ENCODE measurements at places on chromosomes 2 and 18.

GRCh38 chr2:205465791-205466190 lies 216.5 kb upstream of the NRP2 start:
- DNase-seq, result no peak

DNA sequence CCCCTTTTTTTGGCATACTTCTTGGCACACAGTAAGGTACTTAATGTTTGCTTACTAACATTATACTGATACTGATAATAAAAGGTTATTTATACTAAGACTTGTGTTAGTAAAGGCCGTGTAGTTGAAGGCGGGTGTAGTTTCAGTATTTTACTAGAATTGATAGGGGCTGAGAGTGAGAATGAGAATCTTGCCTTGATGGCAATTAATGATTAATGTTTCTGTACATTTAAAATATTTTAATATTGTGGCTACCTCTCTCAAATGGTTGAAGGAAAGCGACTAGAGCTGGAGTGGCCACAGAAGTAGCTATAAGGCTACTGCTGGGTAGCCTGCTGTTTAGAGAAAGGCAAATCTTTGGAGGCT lies 29.3 kb downstream of the PELI1 start:
- no peak for DNase-seq

DNA sequence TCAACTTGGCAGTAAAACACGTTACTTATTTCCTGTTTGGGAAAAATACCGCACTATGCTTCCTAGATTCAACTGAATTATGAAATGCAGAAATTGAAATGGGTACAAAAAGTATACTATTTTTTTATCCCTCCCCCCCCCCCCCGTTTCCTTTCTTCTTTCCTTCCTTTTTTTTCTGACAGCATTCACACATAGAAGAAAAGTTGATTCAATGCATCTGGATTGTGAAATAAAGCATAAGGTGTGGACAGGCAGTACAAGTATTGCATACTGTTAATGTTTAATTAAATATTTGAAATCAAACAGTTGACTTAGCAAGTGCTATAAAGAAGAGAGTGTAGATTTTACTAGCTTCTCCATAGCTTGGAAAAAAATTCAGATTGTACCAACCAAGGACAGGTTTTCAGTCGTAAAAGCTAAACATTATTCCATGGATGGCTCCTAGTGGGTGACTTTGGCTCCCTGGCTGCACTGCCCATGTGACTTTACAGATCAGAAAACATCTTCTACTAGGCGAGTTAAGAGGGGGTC lies 21.6 kb upstream of the AGFG1 start:
- DNase-seq, result no peak

- DNase-seq, result no peak
These were observed 367.0 kb upstream of the RAB12 start for GRCh38 chr18:8242151-8242696.

DNA sequence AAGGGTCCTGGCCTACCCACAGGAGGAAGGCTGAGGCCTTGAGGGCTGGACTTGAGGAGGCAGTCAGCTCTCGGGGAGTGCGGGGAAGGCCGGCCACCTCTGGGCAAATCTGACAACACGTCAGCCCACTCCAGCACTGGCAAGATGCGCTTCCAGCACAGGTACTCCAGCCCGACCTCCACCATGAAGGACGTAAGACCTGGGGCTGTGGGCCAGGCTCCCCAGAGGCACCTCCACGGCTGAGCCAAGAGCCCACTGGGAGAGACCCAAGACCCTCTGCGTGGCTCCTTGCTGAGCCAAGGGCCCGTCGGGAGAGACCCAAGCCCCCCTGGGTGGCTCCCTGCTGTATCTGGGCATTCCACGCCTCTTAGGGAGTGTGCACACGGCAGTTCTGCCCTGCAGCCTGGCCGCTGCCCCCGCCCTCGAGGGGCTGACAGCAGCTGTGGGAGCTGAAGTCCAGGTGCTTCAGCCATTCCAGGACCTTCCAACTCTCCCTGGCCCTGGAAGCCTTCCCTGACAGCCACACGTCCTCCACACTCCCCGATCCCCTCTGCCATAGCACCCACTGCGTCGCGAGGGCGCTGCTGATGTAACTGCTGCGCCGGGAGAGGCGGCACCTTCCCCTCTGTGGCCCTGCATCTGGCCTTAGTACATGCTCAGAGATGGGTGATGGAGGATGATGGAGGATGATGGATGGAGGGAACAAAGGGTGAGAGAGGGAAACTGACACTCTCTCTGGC lies 50.2 kb downstream of the BIN1 start:
- no peak for DNase-seq

- DNase-seq, result no peak
These were observed 3.6 kb downstream of the ITM2C start for GRCh38 chr2:230868161-230868946.

DNA sequence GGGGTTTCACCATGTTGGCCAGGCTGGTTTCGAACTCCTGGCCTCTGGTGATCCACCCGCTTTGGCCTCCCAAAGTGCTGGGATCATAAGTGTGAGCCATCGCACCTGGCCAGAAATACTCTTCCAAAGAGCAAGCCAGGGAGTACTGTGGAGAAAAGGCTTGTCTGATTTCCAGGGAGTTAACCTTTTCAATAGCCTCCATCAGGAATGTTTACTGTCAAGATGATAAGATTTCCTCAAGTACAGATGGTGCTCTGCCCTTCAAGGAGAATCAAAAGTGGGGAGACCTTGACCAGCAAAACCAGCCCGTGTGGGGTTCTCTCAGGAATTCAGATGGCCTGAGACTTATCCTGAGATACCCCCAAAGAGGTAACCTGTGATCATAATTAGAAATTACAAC lies 237.2 kb downstream of the PRKCE start:
- no peak for DNase-seq

DNA sequence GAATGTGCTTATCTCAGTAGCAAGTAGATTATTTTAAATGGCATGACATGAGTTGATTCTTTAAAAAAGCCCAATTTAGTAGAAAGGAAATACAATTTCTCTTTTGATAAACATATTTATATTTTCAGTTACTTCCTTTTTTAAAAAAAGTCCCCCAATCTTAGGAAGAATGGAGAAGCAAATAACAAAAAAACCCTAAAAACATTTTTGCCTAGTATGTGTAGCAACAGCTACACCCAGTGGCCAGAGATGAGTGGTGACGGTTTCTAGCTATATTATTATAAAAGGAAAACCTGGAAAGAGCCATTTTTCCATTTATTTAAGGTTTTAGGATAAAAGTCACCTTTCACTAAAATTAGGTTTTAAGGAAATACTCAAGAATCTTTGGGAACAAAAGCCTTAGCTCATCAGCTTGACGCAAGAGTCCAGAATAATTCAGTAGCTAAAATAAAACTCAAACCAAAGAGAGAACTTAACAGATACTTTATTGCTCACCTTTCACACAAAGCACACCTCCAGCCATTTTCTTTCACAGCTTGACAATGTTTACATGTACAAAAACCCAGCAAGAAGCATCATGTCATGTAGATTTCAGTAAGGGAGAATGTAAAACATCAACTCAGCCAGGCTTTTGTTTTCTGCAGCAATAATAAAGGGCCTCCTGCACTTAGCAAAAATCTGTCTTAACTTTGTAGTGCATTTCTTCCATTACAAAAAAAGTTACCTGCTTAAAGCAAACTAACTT lies 15.7 kb downstream of the FAM98A start:
- no peak for DNase-seq

DNA sequence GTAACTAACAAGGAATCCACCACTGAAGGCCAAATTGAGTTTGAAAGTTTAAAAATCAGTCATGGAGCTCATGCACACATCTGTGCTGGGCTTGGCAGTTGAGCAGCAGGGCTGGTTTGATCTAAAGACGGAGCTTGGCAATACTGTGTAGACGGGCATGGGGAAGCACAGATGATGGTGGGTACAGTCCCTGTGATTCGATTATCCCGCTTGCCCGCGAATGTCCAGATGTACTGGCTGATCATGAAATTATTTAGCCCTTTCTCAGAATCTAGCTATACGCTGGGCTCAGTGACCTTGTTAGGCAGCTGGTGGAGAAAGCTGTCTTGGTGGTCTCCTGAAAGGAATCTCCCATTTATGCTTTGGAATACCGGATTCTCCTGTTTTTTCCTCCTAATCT lies 74.8 kb upstream of the SOX11 start:
- no peak for DNase-seq

DNA sequence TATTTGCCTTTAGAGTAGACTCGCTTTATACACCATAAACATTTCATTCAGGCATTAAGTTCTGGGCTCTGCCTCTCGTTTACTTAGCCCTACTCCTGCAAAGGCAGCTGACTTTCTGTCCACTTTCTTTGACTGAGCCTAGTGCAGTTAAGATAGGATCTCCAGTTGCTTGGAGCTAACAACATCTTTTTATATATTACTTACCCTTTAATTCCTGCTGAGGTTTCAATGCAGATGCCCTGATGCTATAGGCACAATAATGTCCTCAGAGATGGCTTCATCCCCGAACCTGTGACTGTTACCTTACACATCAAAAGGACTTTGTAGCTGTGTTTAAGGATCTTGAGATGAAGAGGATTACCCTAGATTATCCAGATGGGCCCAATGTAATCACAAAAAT lies 505.8 kb upstream of the TNP1 start:
- no peak for DNase-seq

DNA sequence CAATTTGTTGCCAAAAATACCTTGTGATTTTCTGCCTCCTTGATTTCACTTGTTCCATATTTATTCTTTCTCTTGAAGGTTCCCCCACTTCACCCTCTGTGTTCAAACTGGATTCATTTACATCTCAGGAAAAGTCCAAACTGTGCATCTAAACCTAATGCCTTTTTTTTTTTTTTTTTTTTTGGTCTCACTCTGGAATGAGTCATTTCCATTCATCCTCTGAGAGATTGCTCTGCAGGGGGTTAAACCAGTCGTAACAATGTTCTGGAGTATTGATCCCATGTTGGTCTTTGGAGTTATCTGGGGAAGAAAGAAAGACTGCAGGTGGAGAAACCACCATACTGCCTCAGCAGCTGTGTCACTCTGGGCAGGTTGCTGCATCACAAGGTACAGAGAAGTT lies 119.7 kb downstream of the TACR1 start:
- DNase-seq, result no peak

DNA sequence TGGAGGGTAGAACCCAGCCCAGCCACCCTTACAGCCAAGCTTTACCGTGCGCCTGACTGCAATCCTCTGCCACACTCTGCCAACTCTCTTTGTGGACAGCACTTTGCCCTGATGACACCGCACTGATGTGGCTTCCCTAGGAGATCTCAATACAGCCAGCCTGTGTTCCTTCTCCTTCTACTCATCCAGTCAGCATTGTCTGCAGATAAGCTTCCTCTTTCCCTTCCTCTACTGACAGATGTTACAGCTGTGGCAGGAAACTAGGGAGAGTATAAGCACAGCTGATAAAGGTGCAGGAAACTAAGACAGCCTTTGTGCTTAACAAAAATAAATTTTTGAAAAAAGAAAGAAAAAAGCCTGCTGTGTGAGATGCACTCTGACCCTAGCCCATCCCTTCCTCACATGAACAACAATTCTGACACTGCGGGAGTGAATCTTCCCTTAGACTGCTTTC lies 25.0 kb downstream of the CEP68 start:
- DNase-seq, result no peak

GRCh38 chr2:160394153-160394552 lies 99.5 kb downstream of the RBMS1 start:
- DNase-seq, result peak; percentile 43

GRCh38 chr2:110969696-110970095 lies 151.0 kb upstream of the BCL2L11 start:
- DNase-seq, result no peak

DNA sequence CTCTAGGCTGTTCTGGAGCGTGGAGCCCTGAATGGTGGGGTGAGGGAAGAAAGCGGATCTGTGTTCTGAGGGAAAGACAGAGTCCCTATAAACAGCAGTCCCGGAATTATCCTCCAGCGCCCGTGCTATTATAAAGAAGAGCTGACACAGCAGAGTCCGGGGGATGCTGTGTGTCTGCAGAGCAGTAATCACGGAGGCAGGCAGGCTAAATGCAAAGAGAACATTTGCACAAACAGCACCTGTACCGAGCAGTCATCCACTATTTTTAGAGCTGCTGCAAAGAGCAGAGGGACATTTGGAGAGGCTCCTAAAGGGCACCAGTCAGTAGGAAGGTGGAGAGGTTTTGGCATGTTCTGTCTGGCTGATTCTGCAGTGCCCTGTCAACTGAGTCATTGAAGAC lies 293.8 kb upstream of the SLC14A2 start:
- no peak for DNase-seq

DNA sequence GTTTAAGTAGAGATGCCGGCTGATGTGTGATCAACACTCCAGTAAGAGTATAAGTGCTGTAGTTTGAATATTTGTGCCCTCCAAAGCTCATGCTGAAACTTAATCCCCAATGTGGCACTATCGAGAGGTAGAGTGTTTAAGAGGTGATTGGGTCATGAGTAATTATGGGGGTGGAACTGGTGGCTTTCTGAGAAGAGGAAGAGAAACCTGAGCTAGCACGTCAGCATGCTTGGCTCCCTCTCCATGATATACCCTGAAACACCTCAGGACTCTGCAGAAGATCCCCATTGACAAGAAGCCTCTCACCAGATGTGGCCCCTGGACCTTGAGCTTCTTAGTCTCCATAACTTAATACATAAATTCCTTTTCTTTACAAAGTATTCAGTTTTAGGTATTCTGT lies 584.8 kb downstream of the TSN start:
- no peak for DNase-seq

- no peak for DNase-seq
These were observed 209.3 kb upstream of the SALL3 start for GRCh38 chr18:78770139-78770822.

GRCh38 chr2:162159446-162159845 lies 7.4 kb upstream of the GCG start:
- no peak for DNase-seq

DNA sequence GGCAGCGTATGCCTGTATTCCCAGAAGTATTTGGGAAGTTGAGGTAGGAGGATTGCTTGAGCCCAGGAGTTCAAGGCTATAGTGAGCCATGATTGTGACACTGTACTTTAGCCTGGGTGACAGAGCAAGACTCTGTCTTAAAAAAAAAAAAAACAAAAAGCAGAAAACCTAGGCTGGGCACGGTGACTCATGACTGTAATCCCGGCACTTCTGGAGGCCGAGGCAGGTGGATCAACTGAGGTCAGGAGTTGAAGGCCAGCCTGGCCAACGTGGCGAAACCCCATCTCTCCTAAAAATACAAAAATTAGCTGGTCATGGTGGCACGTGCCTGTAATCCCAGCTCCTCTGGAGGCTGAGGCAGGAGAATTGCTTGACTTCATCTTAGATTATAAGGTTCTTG lies 46.4 kb downstream of the MTA3 start:
- DNase-seq, result no peak

GRCh38 chr2:52510432-52510831 lies 1257.2 kb upstream of the CHAC2 start:
- DNase-seq, result no peak

DNA sequence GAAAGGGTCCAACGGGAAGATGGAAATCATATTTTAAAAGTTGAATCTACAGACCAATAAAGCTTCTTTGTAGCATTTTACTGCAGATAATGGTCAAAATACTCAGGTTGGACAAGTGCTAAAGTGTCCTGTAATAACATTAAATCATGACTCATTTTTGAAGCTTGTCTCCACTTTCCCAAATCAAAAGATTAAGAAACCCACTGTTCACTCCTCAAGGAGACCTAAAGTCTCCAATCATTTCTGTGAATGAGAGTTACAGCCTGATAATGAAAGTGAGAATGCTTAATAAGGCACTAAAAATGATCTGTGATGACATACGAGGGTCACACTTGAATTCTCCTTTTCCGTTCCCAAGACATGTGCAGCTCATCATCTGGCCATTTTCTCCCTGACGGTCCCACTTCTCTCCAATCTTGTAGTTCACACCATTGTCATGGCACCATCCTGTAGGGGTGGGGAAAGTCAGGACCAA lies 53.4 kb downstream of the ATIC start:
- no peak for DNase-seq
